ENCODE measurements at places on chromosomes 7 and 10.

DNA sequence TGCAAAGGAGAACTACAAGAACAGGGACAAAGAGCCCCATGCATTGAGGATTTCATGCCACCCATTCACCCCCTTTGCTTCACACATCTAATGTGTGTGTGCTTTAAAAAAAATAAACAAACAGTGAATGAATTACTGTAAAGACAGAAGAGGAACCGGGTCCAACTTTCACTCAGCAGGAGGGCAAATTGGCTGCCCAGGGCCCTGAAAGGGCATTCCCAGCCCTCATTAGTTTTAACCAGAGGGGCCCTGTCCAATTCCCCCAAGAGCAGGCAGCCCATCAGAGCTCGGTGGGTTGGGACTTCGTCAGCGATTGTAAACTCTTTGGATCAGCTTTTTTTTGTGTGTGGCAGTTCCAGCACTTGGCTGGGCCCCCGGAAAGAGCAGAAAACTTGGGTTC is 73.6 kb upstream of the PDZD8 start:
- DNase-seq, result no peak

DNA sequence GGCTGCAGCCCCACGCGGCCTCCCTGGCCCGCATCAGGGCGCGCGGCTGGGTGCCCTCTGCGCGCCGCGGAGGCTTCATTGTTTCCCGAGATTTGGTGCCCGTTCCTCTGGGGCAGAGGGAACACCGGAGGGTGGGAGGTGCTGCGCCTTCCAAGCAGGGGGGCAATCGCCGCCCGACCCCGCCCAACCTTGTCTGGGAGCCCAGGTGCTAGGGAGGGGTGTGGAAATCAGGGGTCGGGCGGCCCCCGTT is 1.0 kb upstream of the NRP1 start:
- DNase-seq, result no peak

- no peak for DNase-seq
Measured at GRCh38 chr7:16579216-16579615, 52.6 kb downstream of the LRRC72 start.

DNA sequence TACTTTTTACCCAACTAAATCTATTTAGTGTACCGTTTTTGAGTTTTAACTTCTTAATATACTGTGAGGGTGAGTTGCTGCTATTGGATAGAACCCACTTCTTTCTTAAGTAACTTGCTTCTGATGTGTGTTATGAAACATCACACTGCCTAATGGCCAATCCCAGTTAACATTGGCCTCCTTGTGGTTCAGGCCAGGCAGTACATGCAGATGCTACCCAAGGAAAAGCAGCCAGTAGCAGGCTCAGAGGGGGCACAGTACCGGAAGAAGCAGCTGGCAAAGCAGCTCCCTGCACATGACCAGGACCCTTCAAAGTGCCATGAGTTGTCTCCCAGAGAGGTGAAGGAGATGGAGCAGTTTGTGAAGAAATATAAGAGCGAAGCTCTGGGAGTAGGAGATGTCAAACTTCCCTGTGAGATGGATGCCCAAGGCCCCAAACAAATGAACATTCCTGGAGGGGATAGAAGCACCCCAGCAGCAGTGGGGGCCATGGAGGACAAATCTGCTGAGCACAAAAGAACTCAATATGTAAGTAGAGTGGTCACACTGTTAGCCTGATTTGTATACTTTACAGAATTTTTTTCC is 39.7 kb downstream of the TES start:
- DNase-seq, result no peak

- DNase-seq, result no peak
Measured at GRCh38 chr10:6343305-6344010, 140.7 kb downstream of the PFKFB3 start.

Measured in right lung (tissue), 10 donors.